ENCODE measurements at places on chromosomes 3 and 15.
A peak's percentile ranks its signal among the peaks of the same experiment; 100 is the strongest.

DNA sequence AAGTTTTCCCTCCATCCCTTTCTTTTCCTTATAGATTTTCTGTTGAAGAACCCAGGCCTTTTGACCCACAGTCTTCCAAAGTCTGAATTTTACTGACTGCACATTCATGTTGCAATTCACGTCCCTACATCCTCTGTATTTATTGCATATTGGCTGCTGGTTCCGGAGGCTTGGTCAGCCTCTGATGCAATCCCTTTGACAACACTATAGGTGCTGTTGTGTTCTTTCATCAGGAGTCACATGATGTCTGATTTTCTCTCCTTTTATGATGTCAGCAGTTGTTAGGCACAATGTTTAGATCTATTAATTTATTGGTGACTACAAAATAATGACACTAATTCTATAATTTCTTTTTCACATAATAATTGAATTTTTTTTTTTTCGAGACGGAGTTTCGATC lies 8.7 kb downstream of the CYP1A1 start:
- DNase-seq, result no peak

DNA sequence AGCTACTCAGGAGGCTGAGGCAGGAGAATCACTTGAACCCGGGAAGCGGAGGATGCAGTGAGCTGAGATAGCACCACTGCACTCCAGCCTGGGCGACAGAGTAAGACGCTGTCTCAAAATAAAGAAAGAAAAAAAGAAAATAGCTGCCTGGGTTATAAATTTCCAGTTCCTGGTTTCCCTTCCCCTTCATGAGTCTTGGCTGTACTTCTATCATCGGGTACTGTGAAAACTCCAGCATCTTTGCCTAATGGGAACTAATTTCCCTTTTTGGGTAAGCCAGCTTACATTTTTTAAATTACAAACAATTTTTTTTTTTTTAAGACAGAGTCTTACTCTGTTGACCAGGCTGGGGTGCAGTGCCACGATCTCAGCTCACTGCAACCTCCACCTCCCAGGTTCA lies 15.0 kb downstream of the DENND4A start:
- DNase-seq, result no peak

DNA sequence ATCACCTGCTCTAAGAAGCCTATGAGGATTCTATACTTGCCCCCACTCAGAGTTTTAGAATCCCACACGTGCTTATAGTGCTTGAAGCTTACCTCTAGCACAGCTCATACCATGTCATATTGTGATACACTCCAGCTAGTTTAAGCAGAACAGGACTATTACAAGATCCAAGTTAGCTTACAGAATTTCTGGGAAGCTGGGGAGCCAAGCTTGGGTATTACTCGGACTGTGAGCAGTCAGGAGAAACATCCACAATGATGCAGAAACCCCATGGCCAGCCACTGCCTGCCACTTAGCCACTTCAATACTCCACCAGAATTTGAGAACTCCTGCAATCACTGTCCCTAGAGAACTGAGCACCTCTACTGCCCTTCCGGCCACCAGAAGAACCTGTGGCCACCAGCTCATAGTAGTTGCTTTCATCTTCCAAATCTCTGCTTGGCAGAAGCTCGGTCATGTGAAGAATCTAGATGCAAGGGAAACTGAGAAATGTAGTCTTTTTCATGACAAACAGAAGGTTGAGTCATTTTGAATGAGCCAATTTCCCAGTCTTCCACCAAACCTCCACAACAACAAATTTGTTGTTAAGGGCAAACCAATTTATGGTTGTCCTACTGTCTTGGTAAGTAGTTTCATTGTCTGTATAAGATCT lies 27.7 kb upstream of the SSR3 start:
- DNase-seq, result no peak

GRCh38 chr3:197456261-197457091 lies 99.3 kb downstream of the BDH1 start:
- peak; percentile 69 for DNase-seq

DNA sequence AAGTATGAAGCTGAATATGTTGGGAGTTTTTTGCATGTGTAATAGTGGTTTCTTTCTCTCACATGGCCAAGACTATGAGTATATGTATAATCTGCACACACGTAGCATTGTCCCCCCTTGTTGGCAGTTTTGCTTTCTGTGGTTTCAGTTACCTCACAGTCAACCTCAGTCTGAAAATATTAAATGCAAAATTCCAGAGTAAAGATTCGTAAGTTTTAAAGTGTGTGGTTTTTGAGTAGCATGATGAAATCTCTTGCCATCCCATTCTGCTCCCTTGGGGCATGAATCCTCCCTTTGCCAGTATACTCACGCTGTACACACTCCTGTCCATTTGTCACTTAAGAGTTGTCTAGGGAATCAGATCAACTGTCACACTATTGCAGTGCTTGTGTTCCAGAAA lies 742.0 kb upstream of the CCDC54 start:
- no peak for DNase-seq

DNA sequence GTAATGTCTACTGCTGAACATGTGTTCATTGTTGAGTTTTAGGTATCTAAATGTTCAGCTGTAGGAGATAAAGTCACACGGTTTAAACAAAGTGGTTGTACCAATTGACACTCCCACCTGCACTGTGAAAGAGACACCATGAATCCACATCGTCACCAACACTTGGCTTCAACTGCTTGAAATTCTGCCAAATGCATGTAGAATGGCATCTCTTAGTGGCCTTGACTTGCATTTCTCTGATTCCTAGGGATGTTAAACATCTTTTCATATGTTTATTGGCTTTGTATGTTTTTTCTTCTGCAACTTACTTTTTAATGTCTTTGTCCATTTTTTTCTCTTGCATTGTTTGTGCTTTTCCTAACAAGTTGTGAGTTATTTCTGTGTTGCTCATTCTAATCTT lies 43.4 kb downstream of the RPLP1 start:
- no peak for DNase-seq

- DNase-seq, result no peak
Observed at GRCh38 chr3:150515210-150515609, 31.1 kb downstream of the SERP1 start.

DNA sequence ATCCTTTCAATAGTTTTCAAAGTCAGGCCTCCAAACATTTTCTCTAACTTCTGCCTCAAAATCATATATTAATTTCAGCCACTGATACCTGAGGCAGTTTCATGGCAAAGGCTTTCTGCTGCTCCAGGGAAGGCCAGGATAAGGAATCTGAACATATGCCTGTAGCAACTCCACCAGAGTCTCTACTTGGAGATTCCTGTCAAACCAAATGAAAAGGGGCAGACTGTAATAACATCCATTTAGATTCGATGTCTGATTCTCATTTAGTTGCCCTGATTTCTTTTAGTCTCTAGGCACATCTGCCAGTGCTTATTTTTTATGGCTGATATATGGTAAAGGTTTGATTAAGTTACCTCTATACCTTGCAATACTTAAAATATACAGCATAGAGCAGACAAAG lies 109.6 kb upstream of the ZNF385D start:
- DNase-seq, result no peak

- no peak for DNase-seq
Observed at GRCh38 chr3:172099495-172099808, 60.1 kb downstream of the FNDC3B start.

GRCh38 chr3:138081371-138082084 lies 33.9 kb downstream of the DZIP1L start:
- no peak for DNase-seq

- no peak for DNase-seq
Observed at GRCh38 chr3:52393131-52393807, 51.6 kb downstream of the SEMA3G start.

- DNase-seq, result no peak
Observed at GRCh38 chr3:107284612-107285011, 92.6 kb upstream of the CCDC54 start.

DNA sequence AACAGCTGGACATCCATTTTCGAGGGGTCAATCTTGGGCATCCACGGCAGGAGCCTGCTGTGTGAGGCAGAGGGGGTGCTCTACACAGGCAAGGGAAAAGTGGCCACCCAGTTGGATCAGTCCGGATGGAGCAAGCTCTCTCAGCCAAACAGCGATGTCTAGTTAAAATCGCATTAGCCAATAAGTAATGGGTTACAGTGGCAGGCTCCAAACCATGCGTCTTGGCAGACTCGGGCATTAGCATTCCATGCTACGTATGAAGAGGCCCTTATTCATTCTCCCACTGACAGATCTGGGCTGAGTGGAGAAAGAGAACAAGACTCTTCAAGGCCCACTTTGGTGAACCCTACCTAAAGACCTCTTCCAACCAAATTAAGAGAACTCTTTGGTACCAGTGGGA lies 49.3 kb downstream of the CCNB2 start:
- DNase-seq, result no peak

DNA sequence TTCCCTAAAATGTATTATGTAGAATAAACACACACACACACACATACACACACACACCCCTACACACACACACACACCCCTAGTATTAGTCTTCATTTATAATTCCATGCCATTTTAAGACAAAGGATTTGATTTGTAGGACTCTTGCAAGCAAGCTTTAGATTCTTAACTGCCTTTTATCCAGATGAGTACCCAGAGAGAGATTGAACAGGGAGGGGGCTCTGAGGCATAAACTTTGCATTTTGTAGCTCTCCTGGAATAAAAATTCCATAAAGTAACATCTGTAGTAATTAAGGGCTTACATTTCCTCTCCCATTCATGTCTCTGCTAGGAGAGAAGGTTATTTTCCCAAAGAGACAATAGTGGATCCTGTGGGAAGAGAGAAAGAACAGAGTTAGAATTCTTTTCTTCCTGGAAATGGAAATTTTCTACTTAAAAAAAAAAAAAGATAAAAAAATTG lies 479.4 kb downstream of the RBMS3 start:
- no peak for DNase-seq
